Stomach (tissue), 19 donors: ENCODE measurements at places on chromosomes 12 and 14. TPM values are rescaled to one million over a fixed set of nuclear protein-coding genes. Genes with fewer than 3 reads are reported as not detected.

Gene LRP1-AS
- not detected for polyA plus RNA-seq

GRCh38 chr12:2794736-2795289 is at the start of gene FKBP4:
TSS of gene FKBP4 (plus strand) at chr12:2794970. CDS start at chr12:2795140, 170 bp downstream.
- H3K27ac ChIP-seq, result peak within 1 kb of the TSS; percentile 91
- peaks cover 35% of the 10 kb centered on the region for H3K4me1 ChIP-seq
- peak within 1 kb of the TSS; percentile 77 for H3K4me3 ChIP-seq
- no peaks in the 10 kb centered on the region for H3K27me3 ChIP-seq
- peaks cover 30% of the 10 kb centered on the region for H3K36me3 ChIP-seq
- DNase-seq, result peak; percentile 93

DNA sequence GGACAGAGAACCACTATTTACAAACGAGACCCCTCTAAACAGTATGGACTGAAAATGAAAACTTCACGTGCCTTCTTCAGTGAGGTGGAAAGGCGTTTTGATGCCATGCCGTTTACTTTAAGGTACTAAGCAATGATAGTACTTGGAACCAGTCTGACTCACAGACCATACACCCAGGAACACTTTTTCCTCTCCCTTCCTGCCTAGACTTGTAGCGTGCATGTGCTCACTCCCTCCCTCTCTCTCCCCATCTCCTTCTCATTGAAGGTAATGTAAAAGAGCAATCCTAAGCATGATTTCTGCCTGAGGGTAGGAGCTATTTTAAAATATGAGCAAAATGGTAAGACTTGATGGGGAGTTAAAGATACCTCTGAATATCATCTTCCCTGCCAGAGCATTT is 5.9 kb upstream of the RPL41 start:
- no peaks in the 10 kb centered on the region for H3K27me3 ChIP-seq
- no peak overlapping the region for H3K27ac ChIP-seq
- DNase-seq, result no peak
- peaks cover 75% of the 10 kb centered on the region for H3K36me3 ChIP-seq
- H3K4me3 ChIP-seq, result no peak overlapping the region

DNA sequence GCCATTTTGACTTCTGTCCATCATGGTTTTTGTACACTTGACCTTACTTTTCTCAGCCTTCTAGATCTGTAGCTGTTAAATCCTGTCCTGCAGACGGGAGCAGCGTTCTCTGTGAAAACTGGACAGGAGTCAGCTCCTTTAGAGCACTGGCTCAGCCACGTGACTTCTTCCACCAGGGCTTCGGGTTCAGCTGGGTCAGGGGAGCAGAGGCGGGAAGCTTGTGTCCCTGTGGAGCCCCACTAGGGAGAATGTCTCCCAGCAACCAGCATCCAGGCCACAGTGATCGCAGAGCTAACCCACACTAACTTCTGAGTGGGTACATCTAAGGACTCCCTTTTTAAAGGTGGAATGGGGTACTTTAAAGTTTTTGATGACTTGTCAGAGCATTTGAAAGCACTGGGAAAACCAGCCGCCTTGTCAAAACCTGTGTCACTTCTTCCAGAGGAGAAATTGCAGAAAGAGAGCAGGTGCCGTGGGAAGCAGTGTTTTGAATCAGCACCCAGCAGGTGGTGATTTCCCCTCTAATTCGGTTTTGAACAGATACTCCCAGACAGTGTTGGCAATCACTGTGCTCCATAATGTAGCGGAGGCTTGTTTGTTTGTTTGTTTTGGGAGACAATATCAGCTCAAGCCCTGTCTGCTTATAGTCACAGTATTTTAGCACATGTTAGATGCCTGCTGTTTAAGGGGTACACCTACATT is 17.9 kb downstream of the DERA start:
- H3K4me1 ChIP-seq, result no peaks in the 10 kb centered on the region
- no peak overlapping the region for H3K4me3 ChIP-seq
- H3K36me3 ChIP-seq, result no peaks in the 10 kb centered on the region
